Activated CD4-positive, alpha-beta T cell treated with anti-CD3 and anti-CD28 coated beads, Interleukin-2, amount 10 ng/mL, durations not matched to agents 24 days and 14 days (primary cell): ENCODE measurements at places on chromosomes 1 and 21.

- H3K4me3 ChIP-seq, result no peak overlapping the region
- no peaks in the 10 kb centered on the region for H3K36me3 ChIP-seq
- no peak overlapping the region for H3K27ac ChIP-seq
- no peaks in the 10 kb centered on the region for H3K4me1 ChIP-seq
- H3K27me3 ChIP-seq, result no peaks in the 10 kb centered on the region
Observed at GRCh38 chr1:189311915-189312314, 1165.7 kb downstream of the BRINP3 start.

- peaks cover 30% of the 10 kb centered on the region for H3K36me3 ChIP-seq
- H3K4me3 ChIP-seq, result peak overlapping the region; percentile 85
- H3K27me3 ChIP-seq, result peaks cover 42% of the 10 kb centered on the region
- peak; percentile 80 for DNase-seq
- peak overlapping the region; percentile 21 for H3K27ac ChIP-seq
Observed at GRCh38 chr1:84998642-84999280, 1.8 kb upstream of the MCOLN2 start.

- no peaks in the 10 kb centered on the region for H3K27me3 ChIP-seq
- no peak for DNase-seq
- no peaks in the 10 kb centered on the region for H3K4me1 ChIP-seq
- H3K4me3 ChIP-seq, result no peak overlapping the region
- H3K27ac ChIP-seq, result no peak overlapping the region
Observed at GRCh38 chr1:196309386-196309785, 298.9 kb downstream of the KCNT2 start.

GRCh38 chr1:67748630-67749029 is 63.6 kb downstream of the GADD45A start:
- no peaks in the 10 kb centered on the region for H3K36me3 ChIP-seq
- H3K27ac ChIP-seq, result no peak overlapping the region
- DNase-seq, result no peak
- H3K4me1 ChIP-seq, result peaks cover 23% of the 10 kb centered on the region

DNA sequence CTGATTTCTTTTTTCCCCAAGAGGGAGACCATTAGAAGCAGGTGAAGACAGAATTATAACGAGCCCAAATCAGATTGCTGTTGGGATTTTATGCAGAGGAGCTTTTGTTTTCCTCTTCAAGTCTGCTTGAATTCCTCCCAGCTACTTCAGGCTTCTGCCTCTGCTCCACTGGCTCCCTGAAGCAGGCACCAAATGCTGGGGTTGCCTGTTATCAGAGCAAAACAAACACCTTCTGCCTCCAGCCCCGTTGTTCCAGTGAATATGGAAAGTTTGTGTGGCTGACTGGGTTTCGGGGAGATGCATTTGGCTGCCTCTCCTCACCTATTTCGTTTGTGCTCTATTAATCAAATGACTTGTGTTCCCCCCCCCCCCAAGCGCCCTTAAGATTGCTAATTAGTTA is 209.2 kb downstream of the URB2 start:
- no peak overlapping the region for H3K27ac ChIP-seq
- H3K4me3 ChIP-seq, result no peak overlapping the region
- peaks cover 25% of the 10 kb centered on the region for H3K27me3 ChIP-seq
- H3K4me1 ChIP-seq, result no peaks in the 10 kb centered on the region

DNA sequence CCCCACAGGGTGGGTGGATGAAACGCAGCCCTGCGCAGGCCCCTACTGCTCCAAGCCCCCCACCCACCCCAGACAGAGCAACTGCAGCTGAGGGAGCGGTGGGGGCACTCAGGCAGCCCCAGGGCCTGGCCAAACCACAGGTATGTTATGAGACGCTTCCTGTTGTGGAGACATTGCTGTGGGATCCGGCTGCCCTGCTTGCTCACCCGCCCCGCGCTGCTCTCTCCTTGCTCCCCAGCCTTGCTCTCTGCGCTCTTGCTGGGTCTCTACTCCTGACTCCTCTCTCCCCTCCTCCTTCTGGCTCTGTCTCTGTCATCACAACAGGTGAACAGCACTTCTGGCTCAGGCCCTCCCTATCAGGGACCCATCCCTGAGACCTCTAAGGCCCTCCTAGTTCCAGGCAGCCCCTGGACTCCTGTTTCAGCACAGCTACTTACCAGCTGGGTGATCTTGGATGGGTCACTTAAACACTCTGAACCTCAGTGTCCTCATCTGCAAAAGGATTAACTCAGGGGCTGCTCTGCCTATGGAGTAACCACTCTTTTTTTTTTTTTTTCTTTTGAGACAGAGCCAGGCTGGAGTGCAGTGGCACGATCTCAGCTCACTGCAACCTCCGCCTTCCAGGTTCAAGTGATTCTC is 15.9 kb downstream of the COL8A2 start:
- peaks cover 14% of the 10 kb centered on the region for H3K4me1 ChIP-seq
- H3K27ac ChIP-seq, result peak overlapping the region; percentile 74
- H3K27me3 ChIP-seq, result no peaks in the 10 kb centered on the region

GRCh38 chr1:110676970-110677369 is 2.2 kb upstream of the KCNA3 start:
- H3K4me3 ChIP-seq, result no peak overlapping the region
- no peak overlapping the region for H3K27ac ChIP-seq
- no peak for DNase-seq

GRCh38 chr1:58765441-58765840 is 18.4 kb downstream of the JUN start:
- peaks cover 4% of the 10 kb centered on the region for H3K27me3 ChIP-seq
- H3K4me1 ChIP-seq, result peaks cover 2% of the 10 kb centered on the region
- H3K36me3 ChIP-seq, result no peaks in the 10 kb centered on the region
- H3K27ac ChIP-seq, result no peak overlapping the region
- no peak for DNase-seq
